Stimulated activated CD8-positive, alpha-beta memory T cell treated with anti-CD3 and anti-CD28 coated beads, Interleukin-4, amount 100 ng/mL, for 1 hour (primary cell): ENCODE measurements at places on chromosomes 4 and X.

DNA sequence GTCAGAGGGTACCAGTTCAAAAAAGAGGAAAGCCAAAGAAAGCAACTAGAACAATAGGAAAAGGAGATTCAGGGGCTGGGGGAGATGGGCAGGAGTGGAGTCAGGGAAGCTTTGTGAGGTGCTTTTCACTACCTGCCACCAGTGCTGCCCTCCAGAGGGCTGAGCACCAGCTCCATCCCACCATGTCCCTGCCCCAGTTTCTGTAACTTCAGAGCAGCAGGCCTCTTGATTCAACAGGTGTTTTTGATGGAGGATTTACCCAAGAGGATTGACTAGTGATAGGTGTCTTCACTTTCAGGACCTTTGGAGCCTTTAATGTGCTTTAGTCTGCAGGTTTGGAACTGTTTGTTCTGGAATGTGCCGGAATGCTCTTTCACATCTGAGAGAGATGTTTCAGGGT is 12.1 kb downstream of the KIT start:
- DNase-seq: no peak

GRCh38 chr4:123361195-123361861 is 35.3 kb upstream of the SPRY1 start:
- DNase-seq: no peak

DNA sequence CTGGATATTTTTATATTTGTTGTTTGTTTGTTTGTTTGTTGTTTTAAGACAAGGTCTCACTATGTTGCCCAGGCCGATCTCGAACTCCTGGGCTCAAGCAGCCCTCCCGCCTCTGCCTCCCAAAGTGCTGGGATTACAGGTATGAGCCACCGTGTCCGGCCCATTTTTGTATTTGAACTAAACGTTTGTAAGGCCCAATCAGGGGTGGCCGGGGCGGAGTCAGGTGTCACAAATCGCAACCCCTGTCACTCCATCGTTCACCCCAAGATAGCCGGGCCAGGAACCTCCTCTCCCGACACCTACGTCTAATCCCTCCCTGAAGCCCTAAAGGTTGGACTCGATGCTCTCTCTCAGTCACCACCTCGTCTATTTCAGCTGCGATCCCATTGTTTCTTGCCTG is 722 bp upstream of the EFHC2 start:
- peak; percentile 33 for DNase-seq

DNA sequence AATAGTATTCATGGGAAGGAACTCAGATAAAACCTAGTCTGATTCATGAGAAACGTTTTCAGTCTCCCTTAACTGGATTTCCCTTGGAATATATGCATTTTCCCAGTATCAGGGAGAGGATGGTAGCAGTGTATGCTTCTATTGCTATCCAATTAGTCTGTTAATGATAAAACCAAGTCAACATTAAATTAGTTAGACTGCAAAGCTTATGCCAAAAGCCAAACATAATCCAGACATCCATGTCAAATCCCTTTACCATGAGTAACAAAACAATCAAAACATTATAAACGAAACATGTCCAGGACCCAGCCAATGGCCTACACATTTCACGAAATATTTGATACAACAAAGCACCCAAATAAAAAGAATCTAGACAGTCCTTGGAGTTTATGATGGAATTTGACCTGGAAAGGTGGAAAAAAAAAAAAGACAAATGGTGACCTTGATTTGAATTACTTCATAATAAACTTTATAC is 34.5 kb upstream of the VEGFD start:
- no peak for DNase-seq

DNA sequence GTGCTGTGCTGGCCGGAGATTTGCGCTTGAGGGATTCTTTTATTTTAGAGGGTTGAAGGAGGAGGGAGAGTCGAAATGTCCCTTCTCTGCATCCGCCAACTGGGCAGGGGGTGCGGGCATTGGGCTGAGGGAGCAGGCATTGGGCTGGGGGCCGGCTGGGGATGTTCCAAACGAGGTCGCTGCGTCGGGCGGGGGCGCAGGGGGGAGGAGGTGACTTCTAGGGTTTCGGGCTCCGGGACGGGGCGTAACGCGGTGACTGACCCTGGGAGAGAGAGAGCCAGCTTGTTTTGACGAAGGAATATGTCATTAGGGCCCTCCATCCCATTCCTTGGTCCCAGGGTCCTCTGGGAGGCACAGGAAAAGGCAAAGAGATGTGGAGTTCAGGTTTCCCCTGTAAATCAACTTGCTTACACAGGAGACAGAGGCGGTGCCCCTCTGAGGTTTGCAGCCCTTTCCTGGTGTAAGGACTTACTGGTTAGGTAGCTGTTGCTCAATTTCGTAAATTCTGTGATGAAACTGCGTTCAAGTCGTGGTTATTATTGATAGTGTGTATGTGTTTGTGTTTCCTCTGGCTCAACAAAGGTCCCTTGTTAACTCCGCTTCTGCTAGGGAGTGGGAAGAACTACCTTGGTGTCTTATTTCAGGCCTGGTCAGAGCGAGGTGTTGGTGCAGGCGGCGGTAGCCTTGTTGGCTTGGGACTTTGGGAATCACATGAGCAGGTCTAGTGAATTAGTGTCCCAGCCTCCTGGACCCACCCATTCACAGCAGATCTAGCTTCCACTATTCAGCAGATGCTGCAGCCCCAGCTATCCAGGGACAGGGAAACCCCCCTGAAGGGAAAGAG is 716 bp downstream of the FHIP1A start:
- no peak for DNase-seq

DNA sequence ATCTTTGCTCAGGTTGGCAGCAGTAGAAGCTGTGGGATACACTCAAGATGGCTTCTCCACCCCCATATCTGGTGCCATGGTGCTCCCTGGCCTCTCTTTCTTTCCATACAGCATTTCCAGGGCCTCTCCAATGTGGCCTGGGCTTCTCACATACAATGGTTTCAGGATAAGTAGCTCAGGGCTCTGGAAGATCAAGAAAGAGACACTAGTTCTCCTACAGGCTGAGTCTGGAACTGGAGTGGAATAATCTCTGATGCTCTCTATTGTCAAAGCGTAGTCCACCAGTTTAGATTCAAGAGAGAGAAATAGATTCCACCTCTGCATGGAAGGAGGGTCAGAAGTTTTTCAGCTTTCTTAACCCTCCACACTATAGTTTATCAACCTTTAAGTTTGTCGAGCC is 138.2 kb upstream of the AADAT start:
- DNase-seq: no peak

DNA sequence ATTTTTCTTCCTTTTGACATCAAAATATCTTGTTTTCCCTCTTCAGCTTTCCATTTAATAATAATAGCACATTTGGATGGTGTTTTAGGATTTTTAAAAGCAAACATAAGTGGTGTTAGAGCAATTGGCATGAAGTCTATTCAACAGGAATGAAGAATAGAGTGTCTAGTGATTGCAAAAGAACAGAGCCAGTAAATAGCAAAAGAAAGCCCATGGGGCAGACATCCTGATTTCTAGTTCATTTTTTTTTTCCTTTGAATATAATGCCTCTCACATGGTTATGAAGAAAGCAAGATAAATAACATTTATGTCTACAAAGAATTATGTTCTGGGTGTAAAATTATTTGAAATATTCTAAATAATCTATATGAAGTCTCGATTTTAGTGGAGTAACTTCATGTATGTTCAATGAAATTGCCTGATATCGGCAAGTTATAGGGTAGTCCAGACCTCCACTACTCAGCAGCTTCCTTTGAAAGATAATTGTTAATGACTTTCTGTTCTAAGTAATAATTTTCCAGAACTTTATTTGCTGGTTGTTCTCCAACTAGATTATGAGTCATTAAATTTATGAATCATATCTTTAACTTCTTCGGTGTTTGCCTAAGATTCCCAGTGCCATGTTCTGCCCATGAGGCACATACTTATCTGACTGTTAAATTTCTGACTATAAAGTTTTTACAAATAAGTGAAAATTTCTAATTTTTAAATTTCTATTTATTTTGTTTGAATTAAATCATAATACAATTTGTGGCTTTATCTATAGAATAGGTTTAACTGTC is 587.9 kb downstream of the TLL1 start:
- no peak for DNase-seq

DNA sequence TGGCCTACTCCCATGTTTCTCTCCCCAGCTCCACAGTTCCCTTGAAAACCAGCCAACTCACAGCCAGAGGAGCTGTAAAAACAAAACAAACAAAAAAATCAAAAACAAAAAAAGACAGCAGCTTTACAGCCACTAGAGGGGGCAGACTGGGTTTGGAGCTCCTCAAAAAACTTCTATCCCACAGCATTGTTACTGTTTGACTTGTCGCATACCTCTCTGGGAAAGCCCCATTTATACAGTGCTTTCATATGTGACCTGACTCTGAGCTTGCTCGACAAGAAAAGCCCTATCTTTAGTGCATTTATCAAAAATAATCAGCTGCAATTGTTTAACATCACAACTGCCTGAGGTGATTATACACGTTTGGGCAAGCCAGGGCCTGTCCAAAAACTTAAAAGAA is 21.6 kb downstream of the TSPAN6 start:
- no peak for DNase-seq

DNA sequence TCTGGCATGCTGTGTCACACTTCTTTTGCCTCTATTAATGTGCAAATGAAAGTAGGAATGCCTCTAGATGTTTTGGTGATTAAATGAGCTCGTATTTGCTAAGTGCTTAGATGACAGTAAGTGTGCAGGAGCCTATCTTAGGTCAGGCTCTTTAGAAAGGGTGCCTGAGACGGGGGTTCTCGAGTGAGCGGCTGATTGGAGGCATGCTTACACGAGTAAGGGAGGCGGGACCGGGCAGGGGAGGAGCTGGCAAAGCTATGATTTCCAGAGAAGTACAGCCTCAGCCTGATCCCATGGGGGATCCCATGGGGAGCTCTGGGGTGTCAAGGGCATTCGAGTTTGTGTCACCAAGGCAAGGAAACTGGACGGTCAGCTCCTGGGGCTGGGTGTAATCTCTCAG is 44.8 kb downstream of the CLDN34 start:
- DNase-seq: no peak

DNA sequence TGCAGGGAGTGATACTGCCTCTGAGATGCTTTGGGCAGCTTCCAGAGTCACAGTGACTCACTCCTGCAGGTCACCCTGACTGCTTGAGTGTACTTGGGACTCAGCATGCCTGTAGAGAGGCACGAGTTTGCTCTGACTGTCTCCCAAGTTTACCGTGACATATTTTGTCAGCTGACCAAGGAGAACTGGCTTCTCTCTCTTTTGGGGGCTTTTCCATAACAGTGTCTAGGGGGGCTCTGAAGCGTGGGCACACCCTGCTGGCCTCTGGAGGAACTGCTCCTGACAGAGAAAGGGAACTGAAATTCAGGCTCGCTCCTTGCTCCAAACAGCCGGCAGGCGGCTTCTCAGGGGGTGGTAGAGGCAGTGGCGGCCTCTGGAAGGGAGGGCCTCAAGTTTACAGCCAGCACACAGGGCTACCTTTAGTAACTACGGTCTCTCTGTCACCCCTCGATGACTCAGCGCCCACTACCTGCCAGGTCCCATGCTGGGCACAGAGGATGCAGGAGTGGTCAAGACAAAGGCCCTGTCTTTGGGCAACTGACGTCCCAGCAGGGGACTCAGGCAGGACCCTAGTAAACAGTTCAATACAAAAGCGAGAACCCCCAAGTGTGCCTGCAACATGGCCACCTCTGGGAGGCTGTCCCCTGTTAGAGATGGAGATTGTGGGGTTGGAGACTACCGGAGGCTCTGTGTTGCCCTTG is 17.8 kb downstream of the ZNF185 start:
- DNase-seq: no peak

DNA sequence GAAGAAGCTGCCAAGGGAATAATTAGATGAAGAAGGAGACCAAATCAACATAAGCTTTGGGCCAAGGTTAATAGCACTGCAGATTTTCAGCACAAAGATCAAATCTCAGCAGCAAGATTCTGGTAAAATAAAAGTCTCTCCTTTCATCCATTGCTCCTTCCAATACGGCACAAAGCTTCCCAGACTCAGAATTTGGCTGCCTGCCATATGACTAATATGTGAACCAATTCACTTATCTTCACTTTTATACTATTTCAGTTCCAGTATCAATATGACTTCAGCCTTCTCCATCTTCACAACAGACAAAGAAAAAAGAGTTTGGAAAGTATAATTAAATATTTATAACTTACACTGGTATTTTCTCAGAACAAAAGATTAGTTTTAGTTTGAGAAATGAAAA is 978.3 kb upstream of the GRID2 start:
- no peak for DNase-seq

- no peak for DNase-seq
These were observed 63.0 kb upstream of the ZXDB start for GRCh38 chrX:57528670-57529255.

DNA sequence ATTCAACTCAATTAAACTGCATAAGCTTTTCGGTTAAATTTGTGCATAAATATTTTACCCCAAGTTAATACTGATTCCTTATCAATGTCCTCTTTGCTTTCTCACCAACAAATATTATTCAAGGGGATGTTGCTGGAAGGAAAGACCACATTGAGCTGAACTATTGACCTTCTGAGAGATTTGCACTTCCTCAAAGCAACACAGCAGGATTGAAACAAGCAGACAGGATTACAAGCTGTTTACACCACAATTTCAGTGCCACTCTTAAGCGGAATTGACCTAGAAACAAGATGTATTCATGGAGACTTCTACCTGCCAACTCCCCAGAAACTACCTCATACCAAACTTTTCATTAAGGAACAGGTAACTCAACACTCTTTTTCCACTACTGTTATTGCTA is 96.5 kb upstream of the DUSP21 start:
- no peak for DNase-seq

- DNase-seq: no peak
These were observed 15.4 kb downstream of the HMGB2 start for GRCh38 chr4:173318648-173319211.

DNA sequence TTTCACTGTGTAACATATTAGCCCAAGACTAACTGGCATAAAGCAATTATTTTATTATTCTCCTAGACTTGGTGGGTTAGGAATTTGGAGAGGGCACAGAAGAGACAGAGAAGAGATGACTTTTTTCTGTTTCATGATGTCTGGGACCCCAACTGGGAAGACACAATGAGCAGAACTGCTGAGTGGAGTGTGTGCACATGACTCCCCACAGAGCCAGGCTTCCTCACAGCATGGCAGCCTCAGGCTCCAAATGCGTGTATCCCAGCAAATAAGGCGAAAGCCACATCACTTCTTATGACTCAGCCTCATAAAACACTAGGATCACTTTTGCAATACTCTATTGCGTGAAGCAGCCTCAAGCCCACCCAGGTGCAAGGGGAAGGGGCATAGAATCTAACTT is 68.4 kb downstream of the MFAP3L start:
- DNase-seq: no peak
